ENCODE measurements at places on chromosomes 12 and 14. TPM values are rescaled to one million over a fixed set of nuclear protein-coding genes. Genes with fewer than 3 reads are reported as not detected.

The SLC16A7 gene
- polyA plus RNA-seq = 32.8 TPM

The CHFR gene
- 29.5 TPM for polyA plus RNA-seq

- no peak for DNase-seq
These were observed 406.9 kb downstream of the TMEM121 start for GRCh38 chr14:105933238-105933637.

The SIX1 gene
- 3.2 TPM for polyA plus RNA-seq

DNA sequence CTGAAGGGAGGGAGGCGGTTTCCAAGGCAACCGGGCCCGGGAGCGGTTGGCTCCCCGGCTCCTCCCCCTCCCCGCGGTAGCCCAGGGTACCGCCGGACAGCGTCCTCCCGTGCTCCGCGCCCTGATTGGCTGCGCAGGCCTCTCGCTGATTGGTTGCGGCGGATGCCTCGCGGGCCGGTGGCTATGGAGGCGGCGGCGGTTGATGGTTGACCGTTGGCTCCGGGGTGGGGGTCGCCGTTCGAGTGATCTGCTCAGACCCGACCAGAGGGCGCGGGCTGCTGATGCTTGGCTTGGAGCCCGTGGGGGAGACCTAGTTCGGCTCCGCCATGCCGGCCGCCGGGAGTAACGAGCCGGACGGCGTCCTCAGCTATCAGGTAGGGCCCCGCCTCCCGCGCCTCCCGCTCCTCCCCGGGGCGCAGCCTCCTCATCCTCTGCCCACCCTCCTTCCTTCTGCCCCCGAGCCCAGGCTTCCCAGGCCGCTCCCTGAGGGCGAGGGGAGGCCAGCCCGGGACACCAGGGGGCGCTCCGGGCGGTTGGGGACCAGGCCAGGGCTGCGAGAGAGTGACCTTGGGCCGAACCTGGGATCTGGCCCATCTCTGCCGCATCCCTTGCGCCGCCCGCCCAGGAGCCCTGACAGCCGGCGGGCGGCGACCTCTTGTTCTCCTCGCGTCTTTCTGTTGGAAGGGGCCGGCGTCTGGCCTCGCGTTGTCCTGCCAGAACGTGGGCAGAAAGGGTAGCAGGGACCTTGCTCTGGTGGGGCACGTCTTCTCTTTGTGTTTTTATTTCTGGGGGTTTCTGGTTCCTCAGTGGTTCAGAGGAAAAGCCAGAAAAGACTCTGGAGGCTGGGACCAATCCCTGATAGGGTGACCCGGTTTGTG lies at the start of gene SLC4A8:
SLC4A8 (plus strand) TSS at position 170 of the 878 bp plus-strand sequence; CDS start at position 327, 157 bp downstream.
- no peak for DNase-seq
